RWPE2 (cell line): ENCODE measurements at places on chromosomes 13 and 19.

- DNase-seq, result no peak
Observed at GRCh38 chr13:49494645-49495044, 1.1 kb upstream of the PHF11 start.

- DNase-seq, result no peak
Observed at GRCh38 chr19:48990400-48990799, 2.7 kb downstream of the GYS1 start.

GRCh38 chr13:40376867-40377535 lies 289.4 kb downstream of the FOXO1 start:
- no peak for DNase-seq

DNA sequence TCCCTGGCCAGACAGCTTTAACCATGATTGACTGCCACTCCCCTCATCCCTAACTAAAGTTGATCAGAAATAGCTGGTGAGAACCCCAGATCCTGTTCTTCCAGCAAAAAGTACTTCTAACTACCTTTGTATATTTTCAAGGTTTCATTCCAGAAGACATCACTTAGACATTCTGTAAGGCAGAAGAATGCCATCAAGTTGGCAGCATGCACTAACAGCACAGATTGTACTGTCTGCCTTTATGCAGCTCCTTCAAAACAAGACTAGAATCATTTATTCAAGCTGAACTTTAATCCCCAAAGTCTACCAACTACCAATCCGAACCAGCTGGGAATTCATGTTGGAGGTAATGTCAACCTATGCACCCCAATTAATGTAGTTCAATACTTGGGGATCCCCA lies 167.6 kb upstream of the KLHL1 start:
- DNase-seq, result no peak
